ENCODE measurements at places on chromosomes 6 and 20.

DNA sequence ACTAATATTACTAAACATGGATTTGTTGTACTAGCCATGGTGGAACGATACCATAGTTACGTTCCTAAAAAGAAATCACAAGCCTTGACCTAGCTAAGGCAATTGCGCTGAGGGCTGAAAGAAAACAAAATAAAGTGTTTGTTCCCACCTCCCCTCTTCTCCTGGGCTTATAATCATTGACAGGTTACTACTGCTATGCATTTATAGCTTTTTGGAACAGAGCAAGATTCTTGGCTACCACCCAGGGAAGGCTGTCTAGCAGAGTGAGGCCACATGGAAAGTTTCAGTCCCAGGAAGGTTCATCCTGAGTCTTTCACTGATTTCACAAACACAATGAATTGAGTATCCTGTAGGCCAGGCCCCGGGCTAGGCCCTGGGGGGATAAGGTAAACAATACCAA is 84.6 kb downstream of the TMEM170B start:
- no peaks in the 10 kb centered on the region for H3K27me3 ChIP-seq
- H3K36me3 ChIP-seq = no peaks in the 10 kb centered on the region
- no peaks in the 10 kb centered on the region for H3K4me1 ChIP-seq

- peaks cover 7% of the 10 kb centered on the region for H3K4me1 ChIP-seq
- no peak overlapping the region for H3K4me3 ChIP-seq
- H3K27me3 ChIP-seq = no peaks in the 10 kb centered on the region
- no peak for DNase-seq
Observed at GRCh38 chr6:163501026-163501425, 86.5 kb downstream of the QKI start.

GRCh38 chr6:79927758-79928157 is 19.6 kb downstream of the ELOVL4 start:
- no peak overlapping the region for H3K4me3 ChIP-seq
- H3K27ac ChIP-seq = no peak overlapping the region
- DNase-seq = no peak
- no peaks in the 10 kb centered on the region for H3K36me3 ChIP-seq
- H3K4me1 ChIP-seq = peaks cover 6% of the 10 kb centered on the region
- H3K27me3 ChIP-seq = peaks cover 4% of the 10 kb centered on the region

- no peak for DNase-seq
- peak overlapping the region; percentile 28 for H3K4me3 ChIP-seq
- peaks cover 51% of the 10 kb centered on the region for H3K4me1 ChIP-seq
- no peaks in the 10 kb centered on the region for H3K36me3 ChIP-seq
Observed at GRCh38 chr20:5843054-5843592, 92.9 kb downstream of the SHLD1 start.

GRCh38 chr20:58852543-58853271 is at the start of gene GNAS:
Gene GNAS, plus strand, starts transcription at chr20:58852716.
- H3K27me3 ChIP-seq = peaks cover 64% of the 10 kb centered on the region
- peak; percentile 37 for DNase-seq
- peak within 1 kb of the TSS; percentile 93 for H3K4me3 ChIP-seq
- H3K36me3 ChIP-seq = peaks cover 1% of the 10 kb centered on the region

All from T-helper 2 cell treated with Interferon-gamma antibody and Interleukin-4, amounts not matched to agents 5 μg/mL and 100 μg/mL, for 36 hours (primary cell).